Natural killer cell (primary cell): ENCODE measurements at places on chromosomes 1 and 21. TPM values are rescaled to one million over a fixed set of nuclear protein-coding genes. Genes with fewer than 3 reads are reported as not detected.

Gene CNKSR1
- total RNA-seq: 1.9 TPM

Gene CFHR1
- not detected for total RNA-seq

Gene CELSR2
- total RNA-seq: 7.1 TPM

Gene SPATC1L
- 4.0 TPM for total RNA-seq

Gene KCNK2
- not detected for total RNA-seq

Gene TLR5
- 0.24 TPM for total RNA-seq

Gene KIF21B
- 129 TPM for total RNA-seq

Gene GJC2
- total RNA-seq: 2.2 TPM
